ENCODE measurements at places on chromosomes 12 and 14. TPM values are rescaled to one million over a fixed set of nuclear protein-coding genes. Genes with fewer than 3 reads are reported as not detected.

The IRF2BPL gene
- 20.7 TPM for total RNA-seq

The ANG gene
- total RNA-seq, result 4.4 TPM

The RNF212B gene
- total RNA-seq, result not detected

The INSM2 gene
- total RNA-seq, result not detected

The BDKRB1 gene
- 5.0 TPM for total RNA-seq

The HOXC6 gene
- total RNA-seq, result 4.3 TPM

The IL26 gene
- not detected for total RNA-seq

The CEP290 gene
- 9.3 TPM for total RNA-seq

Measured in foreskin keratinocyte (primary cell).